NT2/D1 (cell line): ENCODE measurements at places on chromosomes 7 and 10.
A peak's percentile ranks its signal among the peaks of the same experiment; 100 is the strongest.

GRCh38 chr10:17278607-17279240 lies 50.7 kb downstream of the VIM start:
- DNase-seq = no peak

DNA sequence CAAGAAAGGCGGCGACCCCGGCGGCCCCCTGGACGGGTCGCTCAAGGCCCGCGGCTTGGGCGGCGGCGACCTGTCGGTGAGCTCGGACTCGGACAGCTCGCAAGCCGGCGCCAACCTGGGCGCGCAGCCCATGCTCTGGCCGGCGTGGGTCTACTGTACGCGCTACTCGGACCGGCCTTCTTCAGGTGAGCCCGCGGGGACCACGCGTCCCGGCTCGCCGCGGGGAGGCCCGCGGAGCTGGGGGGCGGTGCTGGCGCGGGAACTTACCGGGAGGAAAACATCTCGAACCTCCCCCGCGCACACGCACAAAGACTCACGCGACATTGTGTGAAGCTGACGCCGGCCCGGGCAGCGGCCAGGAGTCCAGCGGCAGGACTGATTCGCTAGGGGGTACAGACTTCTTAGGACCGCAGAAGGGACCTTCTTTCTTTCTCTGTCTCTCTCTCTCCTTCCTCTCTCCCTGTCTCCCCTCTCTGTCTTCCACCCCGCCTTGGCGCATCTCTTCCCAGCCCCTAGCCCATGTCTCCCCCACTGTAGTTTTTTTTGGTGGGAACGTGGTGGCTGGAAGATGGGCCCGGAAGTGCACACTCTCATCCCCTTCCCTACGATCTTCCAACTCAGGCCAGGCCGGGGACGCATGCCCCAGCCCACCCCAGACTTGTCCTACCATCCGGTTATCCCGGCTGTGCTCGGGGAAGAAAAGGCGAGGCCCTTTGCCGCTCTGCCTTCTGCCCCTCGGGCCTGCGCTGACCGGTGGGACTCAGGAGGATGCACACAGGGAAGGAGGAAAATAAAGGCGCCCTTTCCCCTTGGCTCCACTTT lies 1.2 kb downstream of the EN2 start:
- no peak for DNase-seq

GRCh38 chr7:157830331-157830730 lies 493.5 kb downstream of the DNAJB6 start:
- DNase-seq = no peak

DNA sequence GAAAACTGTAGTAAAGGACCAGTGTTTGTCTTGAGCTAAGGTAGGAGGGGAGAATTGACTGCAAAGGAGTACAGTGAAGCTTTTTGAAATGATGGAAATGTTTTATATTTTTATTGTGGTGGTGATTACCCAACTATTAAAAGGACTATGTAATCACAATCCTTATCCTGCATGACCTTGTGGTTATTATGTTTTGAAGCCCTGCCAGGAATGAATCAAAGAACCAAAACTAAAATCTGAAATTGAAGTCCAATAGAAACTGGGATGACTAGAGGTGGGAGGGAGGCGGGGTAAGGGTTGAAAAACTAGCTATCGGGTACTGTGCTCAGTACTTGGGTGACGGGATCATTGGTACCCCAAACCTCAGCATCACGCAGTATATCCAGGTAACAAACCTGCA lies 8.2 kb downstream of the CCDC7 start:
- DNase-seq = no peak

DNA sequence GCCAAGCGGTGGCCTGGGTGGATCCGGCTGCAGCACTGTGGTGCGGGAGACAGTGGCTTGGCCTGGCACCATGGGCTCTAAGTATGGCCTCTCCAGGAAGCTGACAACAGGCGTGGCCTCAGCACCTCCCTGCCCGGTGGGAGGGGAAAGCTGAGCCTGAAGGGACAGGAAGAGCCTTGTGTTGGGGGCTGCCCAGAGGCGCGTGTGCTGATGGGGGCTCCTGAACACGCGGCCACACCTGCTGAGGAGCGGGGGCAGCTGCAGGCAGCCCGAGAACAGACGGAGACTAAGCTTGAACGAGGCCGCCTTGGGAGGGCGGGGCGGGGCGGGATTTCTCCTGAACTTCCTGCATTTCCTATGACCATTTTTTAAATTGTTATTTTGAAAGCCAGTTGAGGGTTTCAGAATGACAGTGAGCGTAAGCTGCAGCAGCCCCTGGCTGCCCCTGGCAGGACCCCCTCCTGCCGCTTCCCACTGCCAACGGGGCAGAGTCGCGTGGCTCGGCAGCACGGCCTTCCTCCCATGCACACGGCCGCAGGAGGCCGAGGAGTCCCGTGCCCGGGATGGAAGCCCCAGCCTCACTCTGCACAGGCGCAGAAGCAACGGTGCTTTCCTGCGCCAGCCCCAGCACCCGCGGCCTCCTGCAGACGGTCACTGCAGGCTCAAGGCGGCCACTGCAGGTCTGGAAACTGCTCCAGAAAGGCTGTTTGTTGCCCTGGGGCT lies 43.2 kb downstream of the DPYSL4 start:
- no peak for DNase-seq

DNA sequence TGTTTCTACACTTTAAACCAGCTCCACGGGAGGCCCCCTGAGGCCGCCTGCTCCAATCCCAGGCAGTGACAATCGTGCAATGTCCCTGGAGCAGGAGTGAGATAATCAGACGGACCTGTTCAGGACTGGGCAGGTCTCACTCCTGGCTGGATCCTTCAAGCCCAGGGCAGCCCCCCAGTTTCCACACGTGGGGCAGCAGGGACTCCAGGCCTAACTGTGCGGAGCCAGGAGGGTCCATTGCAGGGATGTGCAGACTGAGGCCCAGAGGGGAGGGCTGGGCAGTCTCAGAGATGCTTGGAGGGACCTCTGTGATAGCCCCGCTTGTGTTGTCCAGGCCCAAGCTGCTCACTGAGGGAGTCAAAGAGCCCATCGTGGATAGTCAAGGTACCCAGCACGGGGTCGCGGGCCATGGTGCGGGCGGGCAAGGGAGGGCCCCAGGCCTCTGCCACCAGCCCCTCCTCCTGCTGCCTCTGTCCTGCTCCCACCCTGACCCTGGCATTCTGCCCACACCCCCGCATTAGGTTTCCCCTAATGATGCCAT lies 110.5 kb upstream of the KCTD7 start:
- DNase-seq = no peak

DNA sequence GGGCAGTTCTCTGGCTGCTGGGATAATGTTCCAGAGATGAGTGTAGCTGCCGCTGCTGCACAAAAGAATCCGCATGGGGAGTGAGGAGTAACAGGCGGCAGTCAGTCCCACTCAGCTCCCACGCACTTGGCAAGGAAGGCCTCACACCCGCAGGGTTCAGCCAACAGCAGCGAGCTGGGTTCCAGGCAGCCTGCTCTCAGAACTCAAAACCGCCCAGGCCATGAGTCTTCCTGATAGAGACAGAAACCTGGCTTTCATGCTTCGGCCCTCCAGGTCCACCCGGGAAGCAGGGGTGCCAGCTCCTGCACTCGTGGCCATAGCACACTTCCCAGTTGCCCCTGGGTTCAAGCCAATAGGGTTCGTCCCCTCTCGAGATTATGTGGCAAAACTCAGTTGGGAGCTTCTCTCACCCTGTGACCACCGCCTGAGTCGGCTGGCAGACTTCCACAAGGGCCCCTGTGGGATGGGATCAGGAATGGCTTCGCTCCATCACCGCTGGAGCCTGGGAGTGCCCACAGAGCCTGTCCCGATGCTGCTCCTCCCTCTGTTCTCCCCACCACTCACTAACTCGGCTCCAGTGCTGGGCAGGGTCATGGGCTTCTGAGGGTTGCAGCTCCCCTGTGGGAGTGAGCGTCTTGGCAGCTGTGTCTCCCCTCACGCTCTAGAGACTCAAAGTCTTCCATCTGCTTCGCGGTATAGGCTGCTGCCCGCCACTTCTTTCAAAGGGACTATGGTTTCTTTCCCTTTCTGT lies 20.6 kb downstream of the CLRN3 start:
- DNase-seq = no peak

GRCh38 chr10:48708144-48708543 lies 23.5 kb downstream of the WDFY4 start:
- no peak for DNase-seq

GRCh38 chr10:391847-392704 lies 256.8 kb downstream of the ZMYND11 start:
- no peak for DNase-seq

GRCh38 chr7:143505838-143506237 lies 28.2 kb downstream of the TAS2R41 start:
- DNase-seq = no peak

DNA sequence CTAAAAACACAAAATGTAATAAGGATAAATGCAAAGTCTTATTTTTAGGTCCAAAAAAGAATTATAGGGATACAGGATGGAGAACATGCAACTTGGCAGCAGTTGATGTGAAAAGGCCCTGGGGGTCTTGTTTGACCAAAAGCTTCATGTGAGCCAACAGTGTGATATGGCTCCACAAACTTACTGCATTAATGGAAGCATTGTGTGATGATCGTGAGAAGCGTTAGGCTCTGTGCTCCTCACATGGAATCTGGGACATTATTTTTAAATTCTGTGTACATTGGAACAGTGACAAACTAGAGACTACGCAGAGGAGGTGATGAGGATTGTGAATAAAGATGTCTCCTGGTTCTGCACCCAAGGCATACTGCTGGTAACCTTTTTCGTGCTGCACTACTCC lies 39.1 kb upstream of the CALD1 start:
- no peak for DNase-seq

DNA sequence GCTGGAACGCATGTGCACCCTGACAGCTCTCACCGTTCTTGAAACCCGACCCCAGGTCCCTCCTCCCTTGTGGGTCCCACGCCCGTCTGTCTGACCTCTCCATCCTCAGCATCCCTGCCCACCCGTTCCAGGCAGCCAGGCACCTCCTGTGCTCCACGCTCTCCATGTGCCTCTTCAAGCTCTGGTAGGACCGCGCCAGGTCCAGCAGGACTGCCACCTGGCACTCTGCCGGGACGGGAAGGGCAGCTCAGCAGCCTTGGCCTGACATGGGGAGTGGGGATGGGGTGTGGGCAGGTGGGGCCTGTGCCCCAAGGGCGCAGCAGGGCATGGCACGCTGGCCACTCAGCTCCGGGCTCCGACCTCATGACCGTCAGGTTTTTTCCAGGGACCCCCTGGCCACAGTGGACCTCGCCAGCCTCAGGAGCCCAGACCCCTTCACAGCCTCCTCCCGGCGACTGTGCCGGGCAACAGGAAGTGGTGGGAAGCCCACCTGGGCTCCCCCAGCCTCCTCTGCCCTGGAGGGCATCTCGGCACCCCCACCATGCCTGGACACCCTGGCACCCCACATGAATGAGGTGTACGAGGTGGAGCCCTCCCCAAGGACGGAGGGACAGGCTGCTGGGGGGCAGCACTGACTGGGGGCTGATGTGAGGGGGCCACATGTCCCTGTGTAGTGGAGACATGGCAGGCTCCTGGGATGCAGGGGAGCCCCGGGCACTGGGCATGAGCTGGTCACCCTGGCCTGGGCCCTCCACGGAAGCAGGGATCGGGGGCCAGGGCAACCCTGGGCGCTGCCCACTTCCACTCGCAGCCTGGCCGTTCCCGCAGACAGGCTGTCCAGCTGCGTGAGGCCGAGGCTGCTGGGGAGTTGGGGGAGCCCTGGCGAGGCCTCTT lies 25.1 kb upstream of the NKX6-2 start:
- DNase-seq = no peak

DNA sequence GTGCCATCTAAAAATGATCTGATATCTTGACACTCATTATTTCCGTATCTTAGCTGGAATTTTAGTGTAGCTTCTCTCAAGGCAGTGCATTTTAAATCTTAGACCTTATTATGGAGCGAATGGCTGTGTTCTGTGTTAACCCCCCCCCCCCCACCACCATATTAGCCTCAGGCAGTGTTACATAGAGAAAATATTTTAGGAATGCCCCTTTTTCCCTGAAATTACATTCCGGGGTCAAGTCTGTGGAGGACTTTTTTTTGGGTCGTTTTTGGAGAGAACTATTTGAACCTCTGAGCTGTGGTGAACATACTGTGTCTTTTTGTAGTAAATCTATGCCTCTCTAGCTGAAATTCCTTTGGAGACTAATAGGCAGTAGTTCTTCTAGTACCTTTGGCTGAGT lies 3.1 kb downstream of the CCDC126 start:
- DNase-seq = no peak

- no peak for DNase-seq
Observed at GRCh38 chr7:42763137-42763551, 148.7 kb downstream of the C7orf25 start.

DNA sequence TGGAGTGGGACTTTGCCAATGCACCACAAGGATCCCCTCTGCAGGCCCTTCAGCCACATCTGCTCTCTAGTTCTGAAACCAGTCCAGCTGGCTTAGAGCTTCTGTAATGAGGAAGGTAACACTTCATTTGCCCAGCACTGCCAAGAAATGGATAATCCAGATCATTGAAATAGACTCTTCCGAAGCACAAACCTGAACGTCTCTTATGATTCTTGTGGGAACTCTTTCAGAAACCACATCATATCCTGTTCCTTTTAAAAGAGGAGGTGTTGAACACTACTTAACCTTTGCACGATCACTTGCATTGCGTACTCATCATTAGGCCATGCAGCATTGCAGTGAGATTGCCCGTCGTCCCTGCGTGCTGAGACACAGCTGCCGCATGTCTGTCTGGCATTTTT lies 25.8 kb upstream of the PLPP4 start:
- DNase-seq = no peak

DNA sequence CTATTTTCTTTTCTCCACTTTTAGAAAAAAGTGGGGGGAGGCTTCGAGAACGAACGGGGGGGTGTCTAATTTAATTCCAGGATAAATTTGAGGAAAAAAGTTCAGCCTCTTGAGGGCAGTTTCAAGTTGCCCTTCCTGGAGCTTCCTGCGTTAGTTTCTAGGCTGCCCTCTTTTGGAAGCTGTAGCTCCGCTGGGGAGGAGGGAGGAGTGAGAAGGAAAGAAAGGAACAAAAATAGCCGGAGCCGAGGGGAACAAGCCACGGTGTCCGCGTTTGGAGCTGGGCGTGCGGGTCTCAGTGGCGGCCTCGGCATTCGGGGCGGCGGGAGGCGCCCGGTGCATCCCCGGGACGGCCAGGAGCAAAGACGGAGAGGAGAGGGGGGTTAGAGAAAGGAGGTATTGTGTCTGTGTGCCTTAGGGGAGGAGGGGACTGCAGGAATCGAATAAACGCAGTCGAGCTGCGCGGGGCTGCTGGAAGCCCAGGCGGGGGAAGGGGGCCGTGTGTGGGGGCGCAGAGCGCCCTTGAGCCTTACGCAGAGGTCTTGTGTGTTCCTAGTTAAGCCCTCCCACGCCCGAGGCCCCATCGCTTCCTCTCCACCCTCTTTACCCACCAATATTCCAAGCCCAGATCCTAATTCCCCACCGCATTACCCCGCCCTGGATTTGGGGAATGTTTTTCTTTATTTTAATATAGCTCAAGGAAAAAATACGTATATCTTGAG lies 2.0 kb upstream of the TNRC18 start:
- DNase-seq = peak; percentile 88
